ENCODE measurements at places on chromosomes 4 and X.

GRCh38 chr4:182800216-182800515 is 117.0 kb downstream of the DCTD start:
- DNase-seq, result no peak

- no peak for DNase-seq
Observed at GRCh38 chr4:71322425-71322824, 16.4 kb upstream of the SLC4A4 start.

- no peak for DNase-seq
Observed at GRCh38 chr4:23680671-23681518, 209.0 kb downstream of the PPARGC1A start.

GRCh38 chr4:84342161-84342560 is 156.9 kb downstream of the NKX6-1 start:
- no peak for DNase-seq

- DNase-seq, result no peak
Observed at GRCh38 chr4:168441412-168441811, 38.9 kb downstream of the DDX60L start.

DNA sequence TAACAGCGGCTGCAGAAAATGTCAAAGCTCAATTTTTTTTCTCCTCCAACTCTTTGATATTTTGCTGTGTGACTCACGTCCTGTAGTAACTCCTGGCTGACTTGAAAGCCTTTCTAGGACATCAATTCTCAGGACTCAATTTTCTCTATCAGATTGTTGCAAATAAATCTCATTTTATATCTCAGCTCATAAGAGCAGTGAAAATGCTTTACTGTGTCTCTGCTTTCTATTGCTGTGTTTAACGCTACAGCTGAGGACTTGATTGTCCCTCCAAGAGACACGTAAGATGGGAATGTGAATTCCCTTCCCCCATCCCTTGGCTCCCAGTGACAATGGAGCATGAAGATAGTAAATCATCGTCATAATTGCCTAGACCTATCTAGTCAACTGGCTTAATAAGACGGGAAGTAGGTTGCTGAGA is 20.5 kb upstream of the CBR4 start:
- DNase-seq, result no peak

DNA sequence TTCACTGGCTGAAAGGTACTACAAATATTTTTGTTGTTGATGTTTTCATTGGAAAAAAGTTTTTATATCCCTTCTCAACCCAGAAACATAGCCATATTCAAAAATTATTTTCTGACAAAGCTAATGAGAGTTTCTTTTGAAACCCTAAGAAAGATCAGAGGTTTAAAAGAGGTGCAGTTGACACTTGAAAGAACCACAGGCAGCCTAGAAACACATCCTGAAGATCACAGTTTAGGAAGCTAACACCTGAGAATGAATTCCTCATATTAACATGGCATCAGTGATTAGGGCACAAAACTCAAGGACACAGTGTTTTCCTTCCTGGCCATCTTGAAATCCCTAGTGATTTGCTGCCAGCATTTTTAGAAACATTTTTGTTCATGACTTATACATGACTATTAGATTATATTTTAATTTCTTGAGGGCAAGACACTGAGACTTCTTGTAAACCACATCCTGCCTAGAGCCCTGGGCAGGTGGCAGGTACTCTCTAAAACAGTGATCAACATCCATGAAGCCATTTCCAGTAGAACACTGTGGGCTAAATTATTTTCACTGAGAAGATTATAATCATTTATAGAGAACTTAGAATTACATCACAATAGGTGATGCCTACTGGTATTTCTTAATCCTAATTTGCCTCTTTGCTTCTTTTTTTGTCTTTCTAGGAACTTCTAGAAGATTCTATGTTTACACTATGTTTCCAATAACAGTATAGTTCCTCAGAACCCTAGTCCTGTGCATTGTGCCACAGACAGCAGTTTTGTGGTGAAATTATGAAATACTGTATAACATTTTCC is 80.0 kb downstream of the ARSJ start:
- no peak for DNase-seq

- no peak for DNase-seq
Observed at GRCh38 chr4:82773057-82773456, 25.5 kb downstream of the SCD5 start.

DNA sequence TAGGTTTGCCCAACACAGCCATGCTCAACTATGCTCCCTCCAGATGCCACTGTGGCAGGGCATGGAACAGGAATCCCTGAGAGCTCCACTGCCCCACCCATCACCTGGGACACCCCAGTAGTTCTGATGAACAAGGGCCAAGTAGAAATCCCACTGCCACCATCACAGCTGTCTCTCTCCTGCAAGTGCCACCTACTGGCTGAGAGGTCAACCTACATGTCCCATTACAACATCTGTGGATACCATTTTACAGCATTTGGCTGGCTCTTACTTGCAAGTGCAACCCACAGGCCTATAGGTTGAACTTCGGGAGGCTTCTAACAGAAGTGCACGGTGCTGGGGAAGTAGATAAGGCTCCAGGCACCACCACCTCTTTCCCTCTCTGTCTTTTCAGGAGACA is 142.5 kb downstream of the CXXC4 start:
- no peak for DNase-seq

- no peak for DNase-seq
Observed at GRCh38 chr4:166816890-166817289, 417.4 kb downstream of the SPOCK3 start.

GRCh38 chr4:180635281-180635680 is 1607.9 kb upstream of the TENM3 start:
- no peak for DNase-seq
